ENCODE measurements at places on chromosomes 1 and 21.

DNA sequence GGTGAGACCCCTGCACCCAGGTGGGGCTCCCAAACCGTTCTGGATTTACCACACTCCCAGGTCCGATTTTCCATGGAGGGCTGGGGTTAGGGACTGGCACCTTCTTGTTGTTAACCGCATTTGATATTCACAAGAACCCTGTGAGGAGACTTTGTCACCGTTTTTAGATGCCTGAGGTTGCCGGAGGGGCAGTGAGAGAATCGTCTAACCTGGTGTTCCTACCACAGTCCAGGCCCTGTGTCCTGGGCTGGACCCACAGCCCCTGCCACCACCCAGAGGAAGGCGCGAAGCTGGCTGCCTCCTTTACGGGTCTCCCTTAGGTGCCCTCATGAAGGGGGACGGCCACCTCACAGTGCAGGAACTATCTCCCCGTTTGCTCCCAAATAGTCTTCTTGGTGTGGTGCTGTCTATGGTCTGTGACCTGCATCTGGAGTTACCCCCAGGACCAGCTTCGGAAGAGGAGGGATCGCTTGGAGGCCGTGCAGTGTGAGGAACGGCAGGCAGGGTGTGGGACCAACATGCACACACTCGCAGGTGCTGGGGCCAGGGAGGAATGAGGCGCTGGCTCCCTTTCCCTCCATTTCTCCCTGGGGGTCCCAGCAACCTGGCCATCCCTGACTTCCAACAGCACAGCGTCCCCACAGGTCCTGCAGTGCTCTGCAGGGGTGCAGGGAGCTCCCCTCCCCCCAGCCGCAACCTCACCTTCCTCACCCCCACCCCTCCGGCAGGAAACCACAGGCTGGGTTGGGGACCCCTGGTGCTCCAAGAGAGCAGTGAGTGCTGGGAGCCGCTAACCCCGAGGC is 7.0 kb downstream of the SIM2 start:
- no peaks in the 10 kb centered on the region for H3K36me3 ChIP-seq
- peaks cover 55% of the 10 kb centered on the region for H3K4me1 ChIP-seq
- no peak overlapping the region for H3K27ac ChIP-seq
- H3K4me3 ChIP-seq, result peak overlapping the region; percentile 60
- DNase-seq, result no peak

GRCh38 chr1:12230549-12231275 is 882 bp downstream of the VPS13D start:
- peak; percentile 18 for DNase-seq
- H3K4me1 ChIP-seq, result peaks cover 18% of the 10 kb centered on the region
- H3K27me3 ChIP-seq, result no peaks in the 10 kb centered on the region

GRCh38 chr1:226373376-226373775 is 34.5 kb downstream of the PARP1 start:
- H3K27me3 ChIP-seq, result no peaks in the 10 kb centered on the region
- H3K36me3 ChIP-seq, result peaks cover 10% of the 10 kb centered on the region
- no peak for DNase-seq
- H3K4me1 ChIP-seq, result no peaks in the 10 kb centered on the region

DNA sequence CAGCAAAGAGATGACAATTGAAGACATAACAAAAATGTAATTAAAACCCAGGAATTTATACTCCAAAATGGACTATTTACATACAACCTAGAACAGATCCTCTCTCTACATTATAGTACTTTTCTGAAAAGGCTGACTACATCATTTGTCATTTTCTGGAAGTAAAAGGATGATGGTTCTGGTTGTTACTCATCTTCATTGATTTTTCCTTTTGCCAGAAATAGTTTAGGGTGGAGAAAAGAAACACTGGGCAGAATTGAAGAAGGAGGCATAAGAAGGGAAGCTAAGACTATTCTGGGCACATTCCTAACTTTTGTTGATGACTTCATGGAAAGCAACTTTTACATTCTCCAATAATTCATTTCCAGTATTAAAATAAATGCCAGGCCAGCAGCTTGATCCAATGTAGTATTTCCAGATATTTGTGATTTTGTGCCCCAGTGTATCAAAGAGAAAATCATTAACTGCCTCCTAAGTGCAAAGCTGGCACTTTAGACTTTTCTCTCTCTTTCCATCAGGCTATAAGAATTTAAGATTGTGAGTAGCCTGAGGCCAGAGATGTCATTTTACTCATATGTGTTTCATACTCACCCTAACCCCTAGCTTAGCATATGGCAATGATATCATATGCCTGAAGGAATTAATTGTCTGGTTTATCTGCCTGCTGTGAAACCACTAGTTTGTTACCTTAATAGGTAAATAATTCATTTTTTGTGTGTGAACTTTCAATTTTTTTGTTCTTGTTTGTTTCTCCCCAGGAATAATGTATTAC is 369.5 kb upstream of the LYPLAL1 start:
- no peak overlapping the region for H3K27ac ChIP-seq
- no peak overlapping the region for H3K4me3 ChIP-seq
- DNase-seq, result no peak
- H3K27me3 ChIP-seq, result no peaks in the 10 kb centered on the region

GRCh38 chr1:95039360-95040031 is 33.3 kb downstream of the ALG14 start:
- DNase-seq, result no peak
- H3K27ac ChIP-seq, result no peak overlapping the region
- H3K4me1 ChIP-seq, result no peaks in the 10 kb centered on the region
- no peaks in the 10 kb centered on the region for H3K36me3 ChIP-seq
- no peak overlapping the region for H3K4me3 ChIP-seq

DNA sequence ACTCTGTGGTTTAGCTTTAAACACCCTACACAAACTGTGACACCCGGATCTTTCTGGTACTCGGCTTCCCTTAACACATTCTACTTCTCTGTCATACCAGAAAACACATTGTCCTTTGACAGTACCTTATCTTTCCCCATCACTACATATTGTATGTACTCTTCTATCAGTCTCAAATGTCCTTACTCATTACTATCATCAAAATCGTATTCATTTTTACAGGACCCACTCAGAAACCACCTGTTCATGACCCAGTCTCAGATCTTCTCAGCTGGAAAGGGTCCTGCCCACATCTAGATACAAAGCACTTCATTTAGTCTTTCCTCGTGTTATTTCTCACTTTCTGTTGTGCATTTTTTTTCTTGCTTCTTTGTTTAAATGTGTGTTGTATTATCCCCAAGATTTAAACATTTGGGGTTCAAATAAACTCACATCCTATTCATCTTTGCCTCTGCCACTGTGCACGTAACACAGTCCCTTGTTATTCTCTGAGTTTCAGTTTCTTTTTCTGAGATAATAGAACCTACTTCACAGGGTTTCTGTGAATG is 27.7 kb downstream of the CD34 start:
- H3K36me3 ChIP-seq, result no peaks in the 10 kb centered on the region
- H3K4me1 ChIP-seq, result peaks cover 50% of the 10 kb centered on the region

GRCh38 chr1:230064283-230064682 is 2.8 kb upstream of the GALNT2 start:
- peaks cover 7% of the 10 kb centered on the region for H3K36me3 ChIP-seq
- H3K4me3 ChIP-seq, result no peak overlapping the region
- peaks cover 28% of the 10 kb centered on the region for H3K4me1 ChIP-seq
- no peak for DNase-seq
- no peak overlapping the region for H3K27ac ChIP-seq
- peaks cover 24% of the 10 kb centered on the region for H3K27me3 ChIP-seq

- DNase-seq, result no peak
- no peaks in the 10 kb centered on the region for H3K27me3 ChIP-seq
- H3K27ac ChIP-seq, result no peak overlapping the region
- peaks cover 4% of the 10 kb centered on the region for H3K36me3 ChIP-seq
- H3K4me3 ChIP-seq, result no peak overlapping the region
Measured at GRCh38 chr1:165874643-165875042, 47.2 kb downstream of the UCK2 start.

GRCh38 chr21:44354001-44354405 is 582 bp downstream of the TRPM2 start:
- H3K36me3 ChIP-seq, result peaks cover 2% of the 10 kb centered on the region
- DNase-seq, result no peak
- H3K27ac ChIP-seq, result no peak overlapping the region
- peak overlapping the region; percentile 66 for H3K4me3 ChIP-seq

DNA sequence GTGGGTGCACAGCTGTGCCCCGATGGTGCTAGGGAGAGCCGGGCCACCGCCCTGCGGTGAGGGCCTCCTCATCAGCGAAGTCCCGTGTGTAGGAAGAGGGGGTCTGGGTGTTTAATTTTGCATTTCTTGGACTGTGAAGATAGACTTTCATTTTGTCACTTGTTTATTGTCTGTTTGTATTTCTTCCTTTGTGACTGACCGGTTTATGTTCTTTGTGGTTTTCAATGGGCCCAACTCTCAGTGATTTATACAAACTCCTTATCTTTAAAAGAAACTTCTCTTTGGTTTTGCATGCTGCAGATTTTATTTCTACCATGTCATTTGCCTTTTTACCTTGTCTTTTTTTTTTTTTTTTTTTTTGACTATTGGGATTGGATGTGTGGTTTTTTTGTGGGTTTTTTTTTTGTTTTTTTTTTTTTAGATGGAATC is 65.1 kb downstream of the COL18A1 start:
- H3K4me3 ChIP-seq, result no peak overlapping the region
- no peaks in the 10 kb centered on the region for H3K36me3 ChIP-seq

- no peaks in the 10 kb centered on the region for H3K27me3 ChIP-seq
- H3K4me3 ChIP-seq, result no peak overlapping the region
- H3K27ac ChIP-seq, result no peak overlapping the region
- H3K4me1 ChIP-seq, result no peaks in the 10 kb centered on the region
- no peaks in the 10 kb centered on the region for H3K36me3 ChIP-seq
- DNase-seq, result no peak
Measured at GRCh38 chr1:97996880-97997279, 76.0 kb upstream of the DPYD start.

DNA sequence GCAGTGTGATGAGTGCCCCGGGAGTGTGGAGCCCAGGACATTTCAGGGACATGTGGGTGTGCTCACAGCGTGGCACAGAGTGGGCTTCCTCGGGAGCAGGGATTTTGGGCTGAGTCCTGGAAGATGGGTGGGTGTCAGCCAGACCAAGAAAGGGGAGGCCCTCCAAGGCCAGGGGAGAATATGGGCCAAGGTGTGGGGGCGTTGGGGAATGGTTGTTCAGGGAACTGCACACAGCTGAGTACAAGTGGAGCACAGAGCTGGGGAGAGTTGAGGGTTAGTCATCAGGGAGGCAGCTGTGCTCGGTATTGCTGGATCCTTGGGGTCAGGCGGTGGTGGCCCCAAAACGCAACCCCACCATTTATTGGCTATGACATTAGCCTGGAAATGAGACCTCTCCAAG is 5.5 kb downstream of the POGK start:
- peak overlapping the region; percentile 74 for H3K27ac ChIP-seq
- no peaks in the 10 kb centered on the region for H3K27me3 ChIP-seq
- DNase-seq, result no peak
- H3K4me3 ChIP-seq, result no peak overlapping the region
- H3K4me1 ChIP-seq, result peaks cover 68% of the 10 kb centered on the region

- H3K4me3 ChIP-seq, result peak overlapping the region; percentile 97
- H3K36me3 ChIP-seq, result peaks cover 5% of the 10 kb centered on the region
- H3K27ac ChIP-seq, result peak overlapping the region; percentile 97
Measured at GRCh38 chr1:27489501-27489972, 430 bp downstream of the WASF2 start.

- H3K27ac ChIP-seq, result no peak overlapping the region
- H3K4me1 ChIP-seq, result peaks cover 14% of the 10 kb centered on the region
- no peaks in the 10 kb centered on the region for H3K27me3 ChIP-seq
- H3K36me3 ChIP-seq, result peaks cover 2% of the 10 kb centered on the region
- DNase-seq, result no peak
Measured at GRCh38 chr1:1088801-1089680, 14.9 kb upstream of the RNF223 start.

GRCh38 chr1:167360120-167360519 is 139.4 kb downstream of the POU2F1 start:
- H3K36me3 ChIP-seq, result no peaks in the 10 kb centered on the region
- H3K4me3 ChIP-seq, result no peak overlapping the region
- no peaks in the 10 kb centered on the region for H3K4me1 ChIP-seq
- no peak overlapping the region for H3K27ac ChIP-seq
- H3K27me3 ChIP-seq, result no peaks in the 10 kb centered on the region
- DNase-seq, result no peak

- no peak for DNase-seq
- no peak overlapping the region for H3K27ac ChIP-seq
- no peak overlapping the region for H3K4me3 ChIP-seq
- no peaks in the 10 kb centered on the region for H3K4me1 ChIP-seq
Measured at GRCh38 chr1:237677979-237678378, 212.7 kb downstream of the ZP4 start.

DNA sequence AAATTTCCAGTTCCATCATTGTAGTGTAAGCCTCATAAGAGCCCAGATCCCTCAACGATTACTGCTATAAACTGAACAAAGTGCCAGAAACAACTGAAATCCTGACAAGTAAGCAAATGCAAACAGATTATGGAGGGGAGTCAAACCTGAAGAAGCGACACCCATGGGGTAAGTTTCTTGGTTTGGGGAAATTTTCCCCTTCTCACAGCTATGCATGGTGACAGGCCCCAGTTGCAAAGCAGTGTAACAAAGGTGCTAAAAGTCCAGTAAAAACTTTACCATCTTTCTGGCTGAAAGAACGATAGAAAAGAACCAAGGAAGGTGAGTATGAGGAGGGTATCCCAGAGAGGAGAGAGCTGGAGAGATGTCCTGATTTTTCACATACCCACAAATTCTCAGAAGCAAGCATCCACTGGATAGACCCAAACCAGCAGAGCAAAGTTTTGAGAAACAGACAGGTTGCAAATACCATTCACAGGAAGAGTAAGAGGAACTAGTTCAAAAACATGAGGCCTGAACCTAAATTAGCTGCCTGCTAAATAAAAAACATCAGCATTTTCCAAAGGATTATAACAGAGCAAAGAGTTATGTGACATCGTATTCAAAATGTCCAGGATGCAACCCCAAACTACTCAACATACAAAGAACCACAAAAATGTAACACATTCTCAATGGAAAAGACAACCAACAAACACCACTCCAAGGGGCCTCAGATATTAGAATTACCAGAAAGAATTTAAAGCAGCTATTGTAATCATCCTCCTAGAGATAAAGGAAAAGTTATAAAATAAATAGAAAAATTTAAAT is 14.5 kb downstream of the SCYL3 start:
- DNase-seq, result no peak
- H3K4me1 ChIP-seq, result peaks cover 16% of the 10 kb centered on the region
- H3K27me3 ChIP-seq, result no peaks in the 10 kb centered on the region
- H3K4me3 ChIP-seq, result no peak overlapping the region
- peaks cover 3% of the 10 kb centered on the region for H3K36me3 ChIP-seq

- H3K36me3 ChIP-seq, result peaks cover 2% of the 10 kb centered on the region
- H3K4me1 ChIP-seq, result peaks cover 53% of the 10 kb centered on the region
- DNase-seq, result no peak
- H3K27ac ChIP-seq, result no peak overlapping the region
- peaks cover 15% of the 10 kb centered on the region for H3K27me3 ChIP-seq
Measured at GRCh38 chr1:116852910-116853309, 56.8 kb upstream of the PTGFRN start.

DNA sequence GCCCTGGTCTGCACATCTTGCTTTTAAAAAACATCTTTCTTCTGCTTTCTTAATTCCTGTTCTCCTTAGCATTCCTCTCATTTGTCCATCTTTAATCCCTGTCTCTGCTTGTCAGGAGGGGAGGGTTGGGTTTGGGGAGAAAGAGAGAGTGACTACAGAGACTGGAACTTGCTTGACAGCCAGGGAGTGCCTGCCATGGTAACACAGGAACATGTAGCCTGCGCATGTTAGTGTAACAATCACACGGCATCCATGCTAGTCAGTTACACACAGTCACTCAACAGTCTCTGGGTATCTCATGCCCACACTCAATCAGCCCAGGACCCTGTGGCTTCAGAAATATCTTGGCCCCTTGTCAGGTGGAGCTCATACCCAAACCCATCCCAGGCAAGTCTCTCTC is 818 bp upstream of the TFAP2E start:
- no peaks in the 10 kb centered on the region for H3K36me3 ChIP-seq
- H3K27me3 ChIP-seq, result peaks cover 19% of the 10 kb centered on the region

Data from activated T-cell treated with anti-CD3 and anti-CD28 coated beads, Interleukin-2, amount 50 U/mL, for 72 hours (primary cell).